RPMI7951 (cell line): ENCODE measurements at places on chromosomes 6 and 20.
A peak's percentile ranks its signal among the peaks of the same experiment; 100 is the strongest.

GRCh38 chr6:11727346-11727997 is 51.1 kb downstream of the ADTRP start:
- DNase-seq: no peak

DNA sequence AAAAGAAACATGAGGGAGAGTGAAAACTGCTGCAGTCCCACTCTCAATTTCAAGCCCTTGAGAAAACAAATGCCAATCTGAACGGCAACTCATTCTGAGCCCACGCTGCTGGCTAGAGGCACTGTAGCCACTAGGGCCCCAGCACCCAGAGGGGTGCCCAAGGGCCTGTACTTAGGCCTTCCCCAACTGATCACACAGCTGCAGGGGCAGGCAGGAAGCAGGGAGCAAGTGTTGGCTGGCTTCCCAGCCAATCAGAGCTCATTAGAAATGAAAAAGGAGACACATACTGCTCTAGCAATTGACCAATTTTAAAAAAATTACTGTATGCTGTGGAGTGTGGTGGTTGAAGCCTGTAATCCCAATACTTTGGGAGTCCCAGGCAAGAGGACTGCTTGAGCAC is 3.7 kb upstream of the BEND3 start:
- no peak for DNase-seq

DNA sequence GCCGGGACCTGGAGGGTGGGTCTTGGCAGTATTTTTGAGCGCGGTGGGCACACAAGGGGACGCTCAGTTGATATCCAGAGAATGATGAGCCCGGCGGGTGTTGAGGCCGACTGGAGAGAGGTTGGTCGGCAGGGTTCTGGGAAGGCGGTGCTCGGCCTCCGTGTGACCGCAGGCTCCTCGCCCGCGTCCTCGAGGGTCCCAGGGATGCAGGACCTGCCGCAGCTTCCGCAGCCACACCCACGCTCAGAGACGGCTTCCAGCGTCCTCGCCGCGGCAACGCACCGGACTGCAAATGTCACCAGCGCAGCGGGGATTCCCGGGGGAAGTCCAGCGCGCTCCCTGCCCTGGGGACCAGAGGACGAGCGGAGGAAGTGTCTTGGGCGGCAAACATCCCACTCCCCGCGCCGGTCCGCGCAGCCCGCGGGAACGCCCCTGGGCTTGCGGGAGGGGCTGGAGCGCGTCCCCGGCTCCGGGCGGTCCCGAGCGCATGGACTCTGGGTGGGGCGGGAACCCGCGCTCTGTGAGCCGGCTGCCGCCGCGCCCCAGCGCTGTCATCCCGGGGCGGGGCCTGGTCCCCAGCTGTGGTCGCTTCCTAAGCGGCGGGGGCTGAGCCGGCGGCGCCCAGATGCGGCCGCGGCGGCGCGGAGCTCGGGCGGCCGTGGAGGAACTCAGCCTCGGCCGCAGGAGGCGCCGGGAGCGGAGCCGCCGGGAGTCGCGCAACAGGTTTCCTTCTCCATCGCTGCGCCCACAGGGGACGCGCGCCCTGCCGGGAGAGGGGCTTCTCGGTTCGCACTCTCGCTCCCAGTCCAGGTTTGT is at the start of gene STX11:
TSS of gene STX11 (plus strand) at position 624 of the 816 bp plus-strand sequence. CDS start 36,111 bp downstream, outside the sequence.
- peak; percentile 74 for DNase-seq

GRCh38 chr6:41025966-41026530 is 13.0 kb downstream of the UNC5CL start:
- DNase-seq: no peak

DNA sequence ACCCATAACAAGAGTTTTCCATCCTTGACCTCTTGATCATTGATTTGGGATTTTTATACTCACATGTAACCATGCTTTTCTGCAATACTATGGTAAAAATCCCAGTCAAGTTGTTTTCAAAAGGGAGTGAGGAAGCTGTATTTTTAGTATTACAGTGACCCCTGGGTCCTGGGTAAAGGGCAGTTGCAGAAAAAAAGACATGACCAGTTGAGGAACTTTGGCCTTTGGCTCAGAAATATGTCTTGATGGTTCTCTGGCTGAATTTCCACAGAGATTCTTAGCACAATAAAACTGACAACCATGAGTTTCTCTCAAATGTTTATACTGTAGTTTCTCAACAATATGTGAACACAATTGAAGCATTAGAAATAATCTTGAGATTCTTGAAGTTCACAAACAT is 28.6 kb upstream of the PRL start:
- DNase-seq: no peak

DNA sequence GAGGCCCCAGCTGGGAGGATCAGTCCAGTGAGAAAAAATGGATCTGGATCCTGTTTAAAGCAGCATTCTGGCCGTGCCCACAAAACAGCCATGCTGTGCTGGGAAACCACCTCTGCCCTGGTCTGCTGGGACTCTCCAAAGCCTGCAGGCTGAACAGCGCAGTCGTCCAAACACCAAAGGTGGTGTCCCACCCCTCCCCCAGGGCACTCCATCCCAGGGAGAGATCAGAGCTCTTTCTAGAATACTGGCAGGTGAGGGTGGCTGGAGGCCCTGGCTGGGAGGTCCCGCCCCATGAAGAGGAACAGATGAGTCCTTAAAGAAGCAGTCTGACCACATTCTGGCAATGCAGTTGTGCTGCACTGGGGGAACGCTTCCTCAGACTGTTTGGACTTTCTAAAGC is 84.6 kb downstream of the MRAP2 start:
- DNase-seq: no peak

- DNase-seq: peak; percentile 95
Observed at GRCh38 chr6:41713159-41713649, 22.2 kb downstream of the TFEB start.

DNA sequence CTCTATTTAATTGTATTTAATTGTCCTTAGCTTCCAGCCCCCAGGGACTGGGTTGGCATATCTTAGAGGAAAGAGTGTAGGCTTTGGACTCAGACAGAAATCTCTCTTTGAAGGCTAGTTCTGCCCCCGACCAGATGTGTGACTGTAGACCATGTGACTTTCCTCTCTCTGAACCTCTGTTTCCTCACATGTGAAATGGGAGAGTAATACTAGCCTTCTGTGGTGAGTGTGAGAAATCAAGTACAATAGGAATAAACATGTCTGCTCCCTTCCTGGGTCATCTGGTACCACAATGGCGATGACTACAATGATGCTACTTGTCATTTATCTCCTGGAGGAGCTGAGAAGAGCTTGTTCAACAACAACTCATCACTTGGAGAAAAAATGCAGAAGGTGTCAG is 179.9 kb downstream of the LRFN2 start:
- no peak for DNase-seq

- peak; percentile 35 for DNase-seq
Observed at GRCh38 chr6:17349427-17349826, 44.0 kb upstream of the CAP2 start.

GRCh38 chr6:12298017-12298978 is 8.1 kb downstream of the EDN1 start:
- no peak for DNase-seq

- no peak for DNase-seq
Observed at GRCh38 chr6:5501837-5502236, 240.5 kb downstream of the FARS2 start.

DNA sequence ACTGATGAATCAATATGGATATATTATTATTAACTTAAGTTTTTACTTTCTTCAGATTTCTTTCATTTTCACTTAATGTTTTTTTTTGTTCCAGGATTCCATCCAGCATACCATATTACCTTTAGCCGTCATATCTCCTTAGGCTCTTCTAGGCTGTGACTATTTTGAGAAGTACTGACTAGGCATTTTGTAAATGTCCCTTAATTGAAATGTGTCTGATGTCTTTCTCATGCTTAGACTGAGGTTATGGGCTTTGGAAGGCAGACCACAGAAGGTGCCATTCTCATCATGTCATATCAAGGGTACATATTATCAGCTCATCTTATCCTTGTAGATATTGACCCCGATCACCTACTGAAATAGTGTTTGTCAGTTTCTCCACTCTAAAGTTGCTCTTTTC is 101.3 kb downstream of the FOXO3 start:
- DNase-seq: no peak

GRCh38 chr6:41050536-41050935 is 2.5 kb upstream of the APOBEC2 start:
- no peak for DNase-seq
